Left ventricle myocardium inferior (tissue), 1 donor: ENCODE measurements at places on chromosomes 2 and 18.

DNA sequence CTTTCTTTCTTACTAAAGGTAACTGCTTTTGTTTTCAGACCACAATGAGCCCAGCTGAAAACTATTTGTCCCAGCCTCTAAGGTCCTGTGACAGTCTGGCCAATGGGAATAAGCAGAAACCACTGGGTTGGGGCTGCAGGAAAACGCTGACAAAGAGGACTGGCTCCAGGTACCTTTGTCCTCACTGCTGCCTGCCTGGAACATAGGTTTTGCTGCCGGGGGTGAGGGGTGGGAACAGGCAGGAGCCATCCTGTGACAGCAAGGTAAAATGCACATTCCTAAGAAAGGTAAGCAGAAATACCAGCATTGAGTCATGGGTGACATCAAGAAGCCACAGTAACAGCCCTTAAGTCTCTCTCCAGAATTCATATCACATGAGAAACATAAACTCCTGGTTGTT lies 21.6 kb downstream of the PTPN2 start:
- DNase-seq, result no peak

- no peak for DNase-seq
These were observed 69.9 kb downstream of the LIMS1 start for GRCh38 chr2:108604196-108604595.

DNA sequence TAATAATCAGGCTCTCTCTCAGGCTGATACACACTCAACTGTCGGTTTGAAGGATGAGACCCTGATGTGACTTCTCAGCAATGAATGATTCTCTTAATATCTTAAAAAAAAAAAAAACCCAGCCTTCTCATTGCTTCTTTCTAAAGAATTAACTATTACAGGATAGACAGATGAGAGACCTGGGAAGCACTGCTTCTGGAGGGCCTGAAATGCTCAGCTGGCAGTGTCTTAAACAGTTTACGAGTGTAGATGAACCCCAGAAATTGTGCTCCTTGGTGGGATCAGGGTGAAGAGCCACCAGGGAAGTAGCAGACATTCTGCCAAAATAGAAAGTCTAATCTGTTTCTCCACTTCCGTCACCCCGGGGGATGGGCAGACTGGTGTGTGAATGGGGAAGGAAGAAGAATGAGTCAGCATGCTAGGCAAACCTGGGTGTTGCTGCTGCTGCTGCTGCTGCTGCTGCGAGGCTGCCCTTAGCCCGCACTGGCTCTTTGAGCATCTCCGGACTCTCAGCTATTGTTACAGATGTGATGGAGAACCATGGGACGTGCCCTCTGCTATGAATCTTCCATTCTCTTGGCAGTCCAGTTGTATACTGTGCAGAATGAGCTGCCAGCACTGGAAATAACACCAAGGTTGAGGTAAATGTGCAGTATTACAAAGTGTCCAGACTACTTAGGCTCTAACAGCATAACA lies 158.4 kb downstream of the SETBP1 start:
- DNase-seq, result peak; percentile 71

DNA sequence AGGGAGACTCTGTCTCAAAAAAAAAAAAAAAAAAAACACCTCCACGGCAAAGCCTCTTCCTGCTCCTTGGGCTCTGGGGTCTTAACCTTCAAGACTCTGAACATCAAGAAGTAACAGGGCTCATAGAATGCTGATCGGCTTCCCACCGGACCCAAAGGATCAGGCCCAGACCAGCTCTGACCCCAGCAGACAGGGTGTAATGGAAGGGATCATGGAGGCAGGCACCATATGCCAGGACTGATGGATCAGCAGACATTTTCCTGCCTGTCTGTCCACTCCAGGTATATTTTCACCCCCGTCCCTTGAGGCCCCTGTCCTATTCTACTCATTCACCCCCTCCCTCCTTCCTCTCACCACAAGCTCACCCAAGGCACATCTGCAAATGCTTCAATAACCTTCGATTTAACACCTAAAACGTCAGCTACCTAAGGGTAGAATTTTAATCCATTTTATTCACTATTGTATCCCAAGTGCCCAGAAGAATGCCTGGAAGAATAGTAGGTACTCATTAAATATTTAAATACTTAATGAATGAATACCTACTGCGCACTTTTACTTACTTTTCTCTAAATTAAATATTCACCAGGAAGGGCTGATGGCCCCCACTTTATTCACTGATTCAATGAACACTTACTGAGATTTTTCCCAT lies 4.6 kb upstream of the SPEG start:
- DNase-seq, result no peak

DNA sequence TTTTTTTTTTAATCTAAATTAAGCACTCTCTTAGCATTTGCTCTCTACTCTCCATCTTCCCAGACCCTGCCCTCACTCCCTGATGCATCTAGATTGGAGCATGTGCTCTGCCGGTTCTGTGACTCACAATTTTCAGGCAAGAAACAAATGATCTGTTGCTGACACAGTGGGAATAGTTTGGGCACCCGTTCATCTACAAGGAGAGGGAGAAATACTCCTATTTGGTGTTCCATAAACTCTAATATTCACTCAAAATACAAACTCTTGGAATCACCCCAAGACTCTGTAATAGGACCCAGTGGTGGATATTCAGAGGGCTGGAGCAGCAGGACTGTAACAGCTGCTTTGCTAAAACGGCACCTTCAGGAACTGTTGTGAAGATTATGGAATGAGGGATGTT lies 37.1 kb upstream of the LINC00305 start:
- no peak for DNase-seq

DNA sequence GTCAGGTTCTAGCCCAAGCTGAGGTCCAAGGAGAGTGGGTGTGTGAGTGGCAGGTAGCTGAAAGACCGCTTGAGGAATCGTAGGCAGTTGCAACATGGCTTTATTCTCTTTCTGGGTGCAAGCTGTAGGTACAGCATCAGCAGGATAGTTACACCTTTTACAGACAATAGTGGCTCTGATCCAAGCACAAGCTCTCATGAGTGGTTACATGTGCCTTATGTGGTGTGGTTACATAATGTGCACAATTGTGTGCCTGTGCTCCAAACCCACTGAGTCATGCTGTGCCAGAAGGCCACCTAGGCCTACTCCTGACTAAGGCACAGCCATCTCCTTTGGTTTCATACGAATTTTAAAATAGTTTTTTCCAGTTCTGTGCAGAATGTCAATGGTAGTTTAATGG lies 227.6 kb downstream of the SATB2 start:
- no peak for DNase-seq

- no peak for DNase-seq
These were observed 8.1 kb upstream of the GPBAR1 start for GRCh38 chr2:218252509-218253231.

DNA sequence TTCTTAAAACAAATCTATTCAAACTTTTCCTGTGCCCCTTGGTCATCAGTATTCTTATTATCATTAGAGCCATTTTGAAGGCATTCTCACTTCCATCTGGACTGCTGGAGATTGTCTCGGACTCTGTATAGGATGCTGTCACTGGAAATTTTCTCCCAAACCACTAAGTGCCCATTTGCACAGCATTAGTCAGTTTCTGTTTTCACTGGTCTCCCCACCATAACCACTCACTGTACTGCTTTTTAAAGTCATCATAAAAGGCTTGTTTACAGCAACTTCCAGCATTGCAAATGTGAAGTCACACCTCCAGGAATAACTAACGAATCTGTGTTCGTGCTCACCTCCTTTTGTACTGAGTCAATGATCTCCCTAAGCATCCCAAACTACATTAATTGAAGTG lies 150.9 kb upstream of the SERTAD2 start:
- DNase-seq, result no peak

DNA sequence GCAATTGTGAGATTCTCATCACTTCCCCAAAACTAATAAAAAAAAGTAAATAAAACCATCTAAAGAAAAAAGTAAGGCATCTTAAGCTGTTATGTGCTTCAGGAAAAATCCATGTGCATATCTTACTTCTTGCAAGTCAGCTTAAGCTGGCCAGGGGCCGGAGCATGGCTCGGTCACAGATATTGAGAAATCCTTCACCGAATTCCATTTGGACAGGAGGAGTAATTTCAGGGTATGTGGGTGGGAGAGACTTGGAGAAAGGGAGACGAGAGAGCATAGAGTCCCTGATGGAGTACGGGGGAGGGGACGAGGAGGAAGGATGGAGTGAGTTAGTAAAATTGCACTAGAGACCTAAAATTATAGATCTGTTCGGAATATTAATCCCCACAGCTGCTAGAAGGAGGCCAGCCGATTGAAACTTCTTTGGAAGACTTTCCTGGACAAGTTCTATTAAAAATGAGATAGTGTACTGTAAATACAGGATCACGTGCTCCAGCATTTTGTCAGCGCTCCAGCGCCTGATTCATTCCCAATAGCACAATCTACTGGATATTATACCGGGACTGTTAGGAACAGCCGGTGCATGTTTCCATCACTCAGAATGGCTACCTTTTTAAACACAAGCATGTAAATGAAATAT lies 438.5 kb downstream of the ZNF516 start:
- peak; percentile 45 for DNase-seq

GRCh38 chr2:128092656-128093055 lies 1.7 kb downstream of the UGGT1 start:
- DNase-seq, result no peak

GRCh38 chr2:51484605-51485004 lies 452.7 kb upstream of the NRXN1 start:
- no peak for DNase-seq

DNA sequence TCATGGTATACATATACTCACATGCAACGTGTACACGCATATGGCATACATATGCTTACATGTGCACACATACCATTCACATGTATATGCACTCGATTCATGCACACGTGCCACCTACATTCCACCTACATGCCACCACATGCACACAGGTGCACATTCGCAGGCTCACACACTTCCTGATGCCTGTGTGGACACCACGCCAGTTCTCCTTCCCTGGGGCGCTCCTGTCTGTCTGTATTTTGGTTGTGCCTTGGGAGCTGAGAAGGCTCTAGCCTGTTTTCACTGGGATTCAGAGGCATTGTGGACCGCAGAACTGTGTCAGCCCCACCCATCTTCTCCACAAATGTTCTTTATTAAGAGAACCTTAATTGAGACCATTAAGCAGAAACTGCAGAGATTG lies 96.6 kb upstream of the CTDP1 start:
- DNase-seq, result no peak

DNA sequence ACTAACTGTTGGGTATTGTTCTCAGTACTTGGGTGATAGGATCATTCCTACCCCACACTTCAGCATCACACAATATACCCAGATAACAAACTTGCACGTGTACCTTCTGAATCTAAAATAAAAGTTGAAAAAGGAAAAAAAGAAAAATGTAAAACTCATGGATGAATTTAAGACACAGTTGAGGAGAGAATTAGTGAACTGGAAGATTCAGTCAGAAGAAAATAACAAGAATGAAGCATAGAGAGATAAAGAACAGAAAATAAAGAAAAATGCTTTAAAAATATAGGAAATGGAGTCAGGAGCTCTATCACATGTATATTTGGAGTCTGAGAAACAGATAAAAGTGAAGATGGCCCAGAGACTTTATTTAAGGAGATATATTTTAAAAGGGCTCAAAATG lies 90.4 kb upstream of the SALL3 start:
- DNase-seq, result no peak

DNA sequence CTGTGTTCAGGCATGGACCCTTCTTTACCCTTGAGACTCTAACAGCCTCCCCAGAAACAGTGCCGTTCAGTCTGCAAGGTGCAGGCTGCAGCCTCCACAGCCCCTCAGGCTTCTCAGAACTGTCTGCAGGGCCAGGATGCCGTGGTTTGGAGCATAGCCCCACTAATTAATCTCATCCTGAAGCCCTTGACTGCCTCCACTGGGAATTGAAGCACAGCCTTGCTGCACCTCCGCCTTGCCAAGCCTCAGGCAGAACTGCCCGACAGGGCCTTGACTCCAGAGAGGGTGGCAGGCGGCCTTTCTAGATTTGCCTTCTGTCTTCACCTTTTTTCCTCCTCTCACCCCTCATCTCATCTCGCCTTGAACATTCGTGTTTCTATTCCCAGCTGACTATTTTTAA lies 119.8 kb downstream of the NRP2 start:
- DNase-seq, result no peak
